ENCODE measurements at places on chromosomes 2 and 18.

DNA sequence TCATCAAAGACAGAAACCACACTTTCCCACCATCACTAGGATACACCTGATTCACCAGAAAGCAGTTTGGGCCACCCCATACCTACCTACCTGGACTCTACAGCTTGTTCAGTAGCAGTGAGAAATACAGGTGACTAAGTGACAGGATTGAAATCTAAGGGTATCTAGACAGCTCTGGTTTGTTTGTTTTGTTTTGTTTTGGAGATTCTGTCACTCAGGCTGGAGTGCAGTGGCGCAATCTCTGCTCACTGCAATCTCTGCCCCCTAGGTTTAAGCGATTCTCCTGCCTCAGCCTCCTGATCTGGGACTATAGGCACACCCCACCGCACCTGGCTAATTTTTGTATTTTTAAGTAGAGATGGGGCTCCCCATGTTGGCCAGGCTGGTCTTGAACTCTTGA lies 3.1 kb downstream of the TTC21B start:
- no peak for DNase-seq
- no peaks in the 10 kb centered on the region for H3K4me1 ChIP-seq
- H3K27ac ChIP-seq: no peak overlapping the region
- no peaks in the 10 kb centered on the region for H3K36me3 ChIP-seq
- H3K4me3 ChIP-seq: no peak overlapping the region

GRCh38 chr2:172394002-172394401 lies 33.4 kb upstream of the ITGA6 start:
- peaks cover 4% of the 10 kb centered on the region for H3K27me3 ChIP-seq
- no peak for DNase-seq
- H3K4me1 ChIP-seq: no peaks in the 10 kb centered on the region
- H3K4me3 ChIP-seq: no peak overlapping the region

DNA sequence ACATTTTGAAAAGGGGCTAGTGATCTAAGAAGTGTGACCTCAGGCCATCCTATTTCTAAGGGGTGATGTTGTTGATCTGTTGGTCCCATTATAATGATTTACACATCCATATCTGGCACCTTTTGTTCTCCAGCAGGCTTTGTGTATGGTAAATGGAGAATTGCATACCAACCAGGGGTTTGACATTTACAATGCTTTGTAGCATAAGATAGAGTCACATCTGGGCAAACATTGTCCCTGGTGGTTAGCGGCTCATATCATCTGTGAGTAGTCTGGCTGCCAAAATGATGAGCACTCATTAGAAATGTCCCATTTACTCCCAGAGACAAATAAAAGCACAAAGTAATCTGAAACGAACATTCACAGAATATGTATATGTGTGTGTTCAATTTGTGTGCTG lies 1775.5 kb upstream of the CELF4 start:
- no peaks in the 10 kb centered on the region for H3K36me3 ChIP-seq
- H3K27me3 ChIP-seq: no peaks in the 10 kb centered on the region
- no peak overlapping the region for H3K4me3 ChIP-seq
- no peak for DNase-seq

- peak overlapping the region; percentile 78 for H3K4me3 ChIP-seq
- H3K27me3 ChIP-seq: no peaks in the 10 kb centered on the region
- peak overlapping the region; percentile 96 for H3K27ac ChIP-seq
- H3K4me1 ChIP-seq: peaks cover 2% of the 10 kb centered on the region
Measured at GRCh38 chr18:35343488-35343935, 708 bp downstream of the ZNF24 start.
